ENCODE measurements at places on chromosomes 5 and 9.

GRCh38 chr5:102511666-102512065, 12.9 kb upstream of the SLCO6A1 start:
- DNase-seq, result peak; percentile 7

- DNase-seq, result no peak
These were observed 26.3 kb downstream of the SREK1 start for GRCh38 chr5:66170195-66170919.

DNA sequence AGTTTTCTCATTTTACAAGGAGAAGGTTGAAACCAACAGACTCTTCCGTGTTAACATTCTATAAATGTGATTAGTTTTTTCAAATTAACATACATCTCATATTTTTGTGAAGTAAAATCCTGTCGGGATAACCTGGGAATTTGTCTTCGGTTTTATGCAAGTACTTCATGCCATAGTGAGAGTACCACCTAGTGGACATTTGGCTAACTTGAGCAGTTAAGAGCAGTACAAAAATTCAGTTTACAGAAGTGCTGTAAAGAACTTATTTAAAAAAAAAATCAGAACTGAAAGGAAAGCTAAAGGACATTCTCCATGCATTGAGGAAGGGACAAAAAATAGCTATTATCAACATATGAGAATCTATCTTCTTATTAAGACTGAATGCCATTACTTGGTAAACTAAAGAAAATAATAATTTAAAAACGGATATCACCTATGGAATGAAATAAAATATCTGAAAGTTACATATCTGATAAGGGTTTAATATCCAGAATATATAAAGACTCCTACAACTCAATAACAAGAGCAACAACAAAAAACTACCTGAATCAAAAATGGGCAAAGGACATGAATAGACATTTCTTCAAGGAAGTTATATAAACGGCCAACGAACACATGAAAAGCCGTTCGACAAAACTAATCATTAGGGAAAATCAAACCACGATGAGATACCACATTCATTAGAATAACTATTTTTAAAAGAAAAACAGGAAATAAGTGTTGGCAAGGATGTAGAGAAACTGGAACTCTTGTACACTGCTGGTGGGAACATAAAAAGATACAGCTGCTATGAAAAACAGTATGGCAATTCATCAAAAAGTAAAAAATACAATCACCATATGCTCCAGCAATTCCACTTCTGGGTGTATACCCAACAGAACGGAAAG, 117.0 kb upstream of the GNA14 start:
- peak; percentile 29 for DNase-seq

GRCh38 chr9:36759141-36759540, 186.4 kb downstream of the MELK start:
- DNase-seq, result no peak

DNA sequence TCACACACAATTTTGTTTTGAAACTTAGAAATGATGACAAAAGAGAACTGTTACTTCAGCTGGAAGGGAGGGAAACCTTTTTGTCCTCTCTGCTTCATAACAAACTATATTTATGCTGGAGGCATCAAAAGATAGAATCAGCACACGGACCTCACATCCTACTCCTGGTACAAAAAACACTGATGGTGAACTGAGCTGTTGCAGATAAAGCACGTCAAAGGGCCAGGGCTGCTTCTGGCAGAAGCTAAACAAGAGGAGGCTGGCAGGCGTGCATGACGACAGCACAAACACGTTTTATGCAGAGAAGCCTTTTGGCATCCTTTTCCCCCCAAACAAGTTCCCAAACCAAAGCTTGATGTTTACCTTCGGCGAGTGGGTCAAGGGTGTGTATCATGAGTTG, 169.6 kb downstream of the SLC24A2 start:
- no peak for DNase-seq

- no peak for DNase-seq
These were observed 631 bp downstream of the CFAP77 start for GRCh38 chr9:132410642-132411041.

- DNase-seq, result peak; percentile 33
These were observed at the start of gene GRIN3A for GRCh38 chr9:101738566-101739183. Gene GRIN3A, minus strand, starts transcription at chr9:101738647. Its CDS starts 668 bp downstream, at chr9:101737979.

DNA sequence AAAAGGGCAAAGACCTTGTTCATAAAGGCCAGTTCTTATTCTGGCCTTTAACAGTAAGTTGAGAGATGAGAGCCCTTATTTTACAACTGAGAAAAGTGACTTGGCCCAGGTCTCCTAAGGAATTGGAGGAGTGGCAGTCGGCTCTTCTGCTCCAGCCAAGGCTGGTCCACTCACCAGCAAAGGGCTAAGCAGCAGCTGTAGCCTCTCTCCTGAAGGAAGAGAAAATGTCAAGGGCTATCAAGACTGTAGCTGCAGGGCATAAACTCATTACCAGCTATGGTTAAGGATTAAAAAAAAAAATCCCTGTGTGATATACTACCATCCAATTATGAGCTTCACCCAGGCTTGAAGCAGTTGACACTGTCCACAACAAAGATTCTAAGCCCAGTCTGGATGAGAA, 138.6 kb upstream of the RAD23B start:
- no peak for DNase-seq

DNA sequence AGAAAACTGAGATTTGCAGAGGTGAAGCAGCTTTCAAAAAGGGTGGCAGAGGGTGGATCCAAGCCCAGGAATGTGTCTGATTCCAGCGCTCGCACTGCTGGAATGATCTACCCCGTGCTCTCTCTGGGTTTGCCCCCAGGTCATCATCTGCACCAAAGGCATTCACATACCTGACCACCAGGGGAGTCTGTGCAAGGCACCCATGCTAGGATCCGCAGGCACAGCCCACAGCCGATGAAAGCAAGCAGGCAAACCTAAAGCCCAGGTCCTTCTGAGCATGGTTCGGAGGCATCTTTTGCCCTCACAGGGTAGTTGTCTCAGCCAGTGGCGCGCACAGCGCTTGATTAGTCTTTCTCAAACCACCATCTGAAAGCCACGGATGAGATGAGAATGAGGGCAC, 56.6 kb downstream of the TEK start:
- DNase-seq, result no peak

- no peak for DNase-seq
These were observed 19.7 kb upstream of the F2R start for GRCh38 chr5:76696251-76696650.

DNA sequence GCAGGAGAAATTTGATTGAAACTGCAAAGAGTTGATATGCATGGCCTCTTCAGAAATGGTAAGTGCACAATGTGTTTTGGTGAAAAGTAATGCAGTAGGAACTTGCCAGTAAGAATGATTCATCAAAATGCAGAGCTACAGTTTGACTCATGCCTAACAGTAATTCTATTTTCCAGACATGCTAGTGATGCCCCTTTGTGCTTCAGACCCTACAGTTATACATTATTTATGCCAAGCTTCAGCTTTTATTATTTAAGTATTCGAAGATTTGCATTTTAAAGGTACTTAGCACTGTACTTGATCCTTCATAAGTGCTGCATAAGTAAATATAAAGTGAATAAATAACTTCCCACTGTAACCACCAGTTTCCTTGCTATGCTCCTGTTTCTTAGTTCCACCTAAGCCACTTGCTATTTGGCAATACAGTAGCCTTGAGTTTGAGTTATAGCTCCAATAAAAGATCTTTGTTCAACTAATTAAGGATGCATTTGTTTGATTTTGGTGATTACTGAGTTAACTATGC, 3.6 kb upstream of the SPATA31E1 start:
- DNase-seq, result peak; percentile 52

GRCh38 chr5:16412556-16412955, 53.0 kb downstream of the ZNF622 start:
- DNase-seq, result no peak

GRCh38 chr5:174312270-174312617, 266.7 kb downstream of the NSG2 start:
- DNase-seq, result no peak

- no peak for DNase-seq
These were observed 162.4 kb downstream of the ZDHHC21 start for GRCh38 chr9:14530841-14531240.

GRCh38 chr5:132807163-132807838, 5.8 kb upstream of the SOWAHA start:
- no peak for DNase-seq

GRCh38 chr9:34719021-34719768, 9.3 kb upstream of the CCL21 start:
- DNase-seq, result peak; percentile 27

- DNase-seq, result no peak
These were observed 105.8 kb downstream of the INVS start for GRCh38 chr9:100204796-100205195.

- peak; percentile 55 for DNase-seq
These were observed 113.6 kb downstream of the GNA14 start for GRCh38 chr9:77534376-77535057.

DNA sequence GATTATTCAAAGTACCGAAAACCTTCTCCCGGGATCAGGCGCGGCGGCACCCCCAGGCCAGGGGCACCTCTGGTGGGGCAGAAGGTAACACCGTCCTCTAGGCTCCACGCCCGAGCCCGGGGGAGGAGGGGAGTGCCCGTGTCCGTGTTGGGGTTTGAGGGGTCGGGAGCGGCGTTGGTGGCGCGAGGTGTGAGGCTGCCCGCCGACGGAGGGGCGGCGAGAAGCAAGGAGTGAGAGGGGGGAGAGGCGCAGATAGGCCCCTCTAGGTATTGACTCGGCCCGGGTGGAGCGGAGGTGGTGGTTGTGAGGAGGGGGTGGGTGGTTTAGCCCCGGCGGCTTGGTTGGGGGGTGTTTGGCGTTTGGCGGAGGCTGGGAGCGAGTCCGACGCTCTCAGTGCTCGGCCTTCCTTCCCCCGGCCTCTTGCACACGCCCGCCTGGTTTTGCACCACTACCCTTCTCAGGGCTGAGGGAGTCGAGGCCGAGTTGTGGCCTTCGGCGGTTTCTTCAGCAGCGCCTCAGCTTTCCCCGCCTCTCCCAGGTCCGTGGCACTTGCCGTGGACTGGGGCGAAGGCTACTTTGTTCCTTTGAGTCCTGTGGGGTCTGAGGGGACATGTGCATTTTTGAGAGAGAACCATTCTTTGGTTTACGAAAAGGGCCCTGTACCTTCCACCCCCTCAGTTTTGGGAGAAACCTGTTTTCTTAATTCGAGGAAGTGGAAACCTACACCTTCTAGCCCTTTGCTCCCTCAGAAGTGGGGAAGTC, 450 bp downstream of the GPBP1 start:
- peak; percentile 53 for DNase-seq

- DNase-seq, result no peak
These were observed 645.0 kb upstream of the KLF4 start for GRCh38 chr9:108134486-108135128.

GRCh38 chr9:84756731-84757130, 87.2 kb downstream of the NTRK2 start:
- peak; percentile 13 for DNase-seq

DNA sequence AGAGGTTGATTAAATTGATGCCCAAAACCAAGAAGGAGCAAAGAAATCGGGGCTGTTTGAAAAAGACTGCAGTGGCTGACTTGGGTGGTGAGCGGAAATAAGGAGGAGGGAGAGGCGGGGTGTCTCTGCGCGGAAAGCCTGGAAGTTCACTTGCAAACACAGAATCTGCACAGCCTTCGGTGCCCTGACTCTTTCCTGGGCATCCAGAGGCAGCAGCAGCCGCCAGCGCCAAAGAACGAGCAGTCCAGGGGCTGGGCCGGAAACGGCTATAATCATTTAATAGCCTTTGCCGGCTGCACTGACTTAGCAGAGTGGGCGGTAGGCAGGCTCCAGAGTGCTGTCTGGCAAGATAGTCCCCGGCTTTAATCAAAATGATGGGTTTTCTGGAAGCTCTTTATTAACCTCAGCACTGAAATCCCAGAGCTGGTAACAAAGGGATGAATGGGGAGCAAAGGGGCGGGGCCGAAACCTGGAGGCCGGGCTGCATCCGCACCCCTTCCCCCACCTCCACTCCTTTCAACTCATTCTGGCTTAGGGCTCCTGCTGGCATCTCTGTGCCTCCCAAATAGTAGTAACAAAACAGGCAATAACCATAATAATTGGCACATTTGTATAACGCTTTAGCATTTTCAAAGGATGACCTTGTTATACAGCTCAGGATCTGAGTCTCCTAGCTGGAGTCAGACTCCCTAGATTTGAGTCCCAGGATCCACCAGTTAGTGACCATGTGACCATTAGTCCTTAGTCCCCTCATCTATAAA, 35.7 kb downstream of the PCDHAC2 start:
- peak; percentile 57 for DNase-seq

GRCh38 chr5:60507687-60508086, 192.3 kb downstream of the DEPDC1B start:
- no peak for DNase-seq

DNA sequence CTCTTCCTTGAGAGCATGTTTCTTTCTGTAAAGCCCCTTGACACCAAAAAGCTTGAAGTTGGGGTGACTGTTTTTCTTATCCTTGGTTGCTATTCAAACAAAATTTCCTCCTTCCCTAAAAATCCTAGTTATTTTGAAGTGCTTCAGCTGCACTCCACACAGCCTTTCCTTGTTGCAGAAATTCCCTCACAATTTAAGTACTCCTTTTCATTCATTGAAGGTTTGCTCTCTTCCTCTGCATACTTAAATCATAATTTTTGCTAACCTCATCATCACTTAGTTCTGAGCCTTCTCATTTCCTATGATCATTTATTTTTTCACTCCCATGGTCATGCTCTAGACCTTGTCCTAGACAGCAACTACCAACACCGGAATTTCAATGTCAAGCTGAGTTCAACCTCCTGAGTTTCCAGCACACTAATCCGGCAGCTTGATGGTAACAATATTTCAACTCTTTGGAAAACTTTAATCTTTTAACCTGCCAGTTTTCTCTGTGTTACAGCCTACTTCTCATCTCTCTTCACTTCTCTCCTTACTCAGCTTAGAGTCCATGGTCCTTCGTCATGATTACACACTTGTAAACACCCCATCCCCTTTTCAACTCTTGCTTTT, 78.7 kb upstream of the ACTBL2 start:
- no peak for DNase-seq

GRCh38 chr9:70479880-70480291, 65.4 kb upstream of the KLF9 start:
- DNase-seq, result peak; percentile 21

- DNase-seq, result no peak
These were observed 19.8 kb downstream of the EPB41L4B start for GRCh38 chr9:109301012-109301411.

DNA sequence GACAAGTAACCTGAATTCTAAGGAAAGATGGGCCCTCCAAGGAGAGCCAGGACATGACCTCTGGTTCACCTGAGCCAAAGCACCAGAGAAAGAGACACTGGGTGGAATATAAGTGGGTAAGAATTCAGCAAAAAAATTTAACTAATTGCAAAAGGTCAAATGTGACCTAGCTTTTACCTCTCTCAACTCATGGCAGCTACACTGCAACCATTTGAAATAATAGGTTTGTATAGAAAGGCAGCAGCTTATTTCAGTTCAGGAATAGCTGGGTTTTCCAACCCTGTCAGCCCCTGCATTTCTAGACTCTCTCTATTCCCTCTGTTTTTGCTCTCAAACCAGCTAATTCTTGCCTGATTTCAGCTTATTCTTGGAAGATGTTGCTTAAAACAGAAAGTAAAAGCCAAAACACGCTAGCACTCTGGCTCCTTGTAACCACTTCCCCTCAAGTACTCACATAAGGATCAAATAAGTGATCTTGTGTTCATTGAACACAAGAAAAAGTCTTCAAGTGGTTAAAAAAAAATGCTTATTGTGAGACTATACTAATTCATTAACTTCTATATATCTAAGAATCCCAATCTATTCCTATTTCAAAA, 101.1 kb upstream of the NR4A3 start:
- DNase-seq, result peak; percentile 9

- DNase-seq, result no peak
These were observed 499.0 kb downstream of the SEMA5A start for GRCh38 chr5:9046756-9047481.

Measured in lung (tissue), 17 donors.